ENCODE measurements at places on chromosomes 16 and 17. TPM values are rescaled to one million over a fixed set of nuclear protein-coding genes. Genes with fewer than 3 reads are reported as not detected.

The FBRS gene
- 24.1 TPM for total RNA-seq

- no peak for DNase-seq
These were observed 12.0 kb upstream of the KRT19 start for GRCh38 chr17:41539979-41540701.

The TBX2 gene
- 11.4 TPM for total RNA-seq

DNA sequence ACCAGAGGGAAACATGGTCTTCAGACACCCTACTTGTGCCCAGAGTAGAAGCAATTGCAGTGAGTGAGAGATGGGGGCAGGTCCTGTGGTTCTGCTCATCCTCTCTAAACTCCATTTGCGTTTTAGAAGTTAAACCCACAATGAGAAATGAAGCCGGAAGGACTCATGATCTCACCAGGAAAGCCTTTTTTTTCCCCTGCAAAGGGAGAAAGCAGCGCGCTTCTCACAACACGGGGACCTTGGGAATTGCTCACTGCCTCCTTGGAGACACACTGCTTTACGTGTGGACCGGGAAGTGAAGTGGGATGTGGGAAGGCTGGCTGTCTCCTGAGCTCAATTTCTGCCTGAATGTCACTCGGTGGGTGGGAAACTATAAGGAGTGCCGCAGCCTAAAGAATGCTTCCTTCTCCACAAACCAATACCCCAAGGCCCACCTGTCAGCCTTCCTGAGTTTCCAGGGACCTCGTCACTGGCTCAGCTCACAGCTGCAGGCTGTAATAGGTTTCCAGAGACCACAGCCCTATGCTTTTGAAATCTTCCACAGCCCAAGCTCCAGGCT is 365.4 kb downstream of the XYLT1 start:
- DNase-seq: no peak

GRCh38 chr16:71311553-71312158 is 22.5 kb upstream of the CMTR2 start:
- peak; percentile 23 for DNase-seq

DNA sequence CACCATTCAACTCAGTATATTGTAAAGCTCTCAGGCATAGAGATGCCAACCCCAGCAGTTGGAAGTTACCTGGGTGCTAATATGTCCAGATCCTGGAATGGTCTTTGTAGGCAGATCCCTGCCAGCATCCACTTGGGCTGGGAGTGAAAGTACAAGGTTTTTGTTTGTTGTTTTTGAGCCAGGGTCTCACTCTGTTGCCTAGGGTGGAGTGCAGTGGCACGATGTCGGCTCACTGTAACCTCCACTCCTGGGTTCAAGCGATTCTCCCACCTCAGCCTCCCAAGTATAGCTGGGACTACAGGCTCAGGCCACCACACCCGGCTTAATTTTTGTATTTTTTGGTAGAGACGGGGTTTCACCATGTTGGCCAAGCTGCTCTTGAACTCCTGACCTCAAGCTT is 177.6 kb downstream of the IRF8 start:
- DNase-seq: no peak

The RCVRN gene
- not detected for total RNA-seq

GRCh38 chr16:73845238-73846006 is 451.2 kb upstream of the PSMD7 start:
- DNase-seq: no peak

- peak; percentile 92 for DNase-seq
These were observed at the start of gene GRB7 for GRCh38 chr17:39737760-39738567. TSS of gene GRB7 (plus strand) at chr17:39737938. CDS start at chr17:39742302, 4,364 bp downstream.

GRCh38 chr17:65583921-65584603 is 22.6 kb upstream of the AXIN2 start:
- DNase-seq: peak; percentile 74

DNA sequence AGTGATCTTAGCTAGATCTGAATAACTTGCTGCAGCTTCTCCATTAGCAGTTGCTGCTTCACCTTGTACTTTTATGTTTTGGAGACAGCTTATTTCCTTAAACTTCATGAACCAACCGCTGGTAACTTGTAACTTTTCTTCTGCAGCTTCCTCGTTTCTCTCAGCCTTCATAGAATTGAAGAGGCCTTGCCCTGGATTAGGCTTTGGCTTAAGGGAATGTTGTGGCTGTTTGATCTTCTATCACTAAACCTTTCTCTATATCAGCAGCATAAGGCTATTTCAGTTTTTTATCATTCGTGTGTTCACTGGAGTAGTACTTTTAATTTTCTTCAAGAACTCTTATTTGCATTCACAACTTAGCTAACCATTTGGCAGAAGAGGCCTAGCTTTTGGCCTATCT is 21.5 kb upstream of the TMEM92 start:
- no peak for DNase-seq

GRCh38 chr17:66369830-66370229 is 67.4 kb downstream of the PRKCA start:
- peak; percentile 52 for DNase-seq

DNA sequence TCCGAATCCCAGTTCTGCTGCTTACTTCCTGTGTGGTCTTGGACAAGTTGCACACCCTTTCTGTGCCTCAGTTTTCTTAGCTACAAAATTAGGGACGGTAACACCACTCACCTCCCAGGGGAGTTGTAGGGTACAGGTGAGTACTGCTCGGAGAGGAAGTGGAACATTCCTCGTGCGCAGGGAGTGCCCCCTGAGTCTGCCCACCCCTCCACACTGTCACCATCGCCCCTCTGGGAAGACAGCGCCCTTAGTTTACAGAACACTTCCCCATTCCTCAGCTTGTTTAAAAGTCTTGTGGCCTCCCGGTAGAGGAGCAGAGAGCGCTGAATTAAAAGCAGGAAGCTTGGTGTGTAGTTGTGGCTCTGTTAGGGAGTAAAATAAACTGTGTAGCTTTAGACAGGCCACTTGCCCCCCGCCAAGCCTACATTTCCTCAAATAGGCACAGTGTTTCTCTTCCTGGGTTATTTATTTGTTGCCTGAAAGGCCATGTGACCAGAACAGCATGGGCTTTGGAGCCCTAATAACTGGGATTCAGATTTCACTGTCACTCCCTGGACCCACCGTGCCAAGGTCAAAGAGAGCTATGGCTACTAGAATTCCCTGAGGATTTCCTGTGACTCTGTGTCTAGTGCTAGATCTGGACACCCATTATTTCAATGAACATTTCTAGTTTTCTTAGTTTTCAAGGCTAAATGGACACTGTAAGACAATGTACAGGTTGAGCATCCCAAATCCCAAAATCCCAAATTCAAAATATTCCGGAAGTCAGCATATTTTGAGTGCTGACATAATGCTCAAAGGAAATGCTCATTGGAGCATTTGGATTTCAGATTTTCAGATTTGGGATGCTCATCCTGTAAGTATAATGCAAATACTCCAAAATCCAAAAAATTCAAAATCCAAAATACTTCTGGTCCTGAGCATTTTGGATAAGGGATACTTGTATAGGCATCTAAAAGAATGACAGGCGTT is 372.5 kb downstream of the SNX29 start:
- no peak for DNase-seq
